Globus pallidus (tissue), 1 donor: ENCODE measurements at places on chromosomes 7 and 10.

- DNase-seq: no peak
These were observed 193.4 kb upstream of the STEAP4 start for GRCh38 chr7:88500131-88500530.

GRCh38 chr7:48102530-48102929 lies 13.5 kb downstream of the UPP1 start:
- DNase-seq: no peak

DNA sequence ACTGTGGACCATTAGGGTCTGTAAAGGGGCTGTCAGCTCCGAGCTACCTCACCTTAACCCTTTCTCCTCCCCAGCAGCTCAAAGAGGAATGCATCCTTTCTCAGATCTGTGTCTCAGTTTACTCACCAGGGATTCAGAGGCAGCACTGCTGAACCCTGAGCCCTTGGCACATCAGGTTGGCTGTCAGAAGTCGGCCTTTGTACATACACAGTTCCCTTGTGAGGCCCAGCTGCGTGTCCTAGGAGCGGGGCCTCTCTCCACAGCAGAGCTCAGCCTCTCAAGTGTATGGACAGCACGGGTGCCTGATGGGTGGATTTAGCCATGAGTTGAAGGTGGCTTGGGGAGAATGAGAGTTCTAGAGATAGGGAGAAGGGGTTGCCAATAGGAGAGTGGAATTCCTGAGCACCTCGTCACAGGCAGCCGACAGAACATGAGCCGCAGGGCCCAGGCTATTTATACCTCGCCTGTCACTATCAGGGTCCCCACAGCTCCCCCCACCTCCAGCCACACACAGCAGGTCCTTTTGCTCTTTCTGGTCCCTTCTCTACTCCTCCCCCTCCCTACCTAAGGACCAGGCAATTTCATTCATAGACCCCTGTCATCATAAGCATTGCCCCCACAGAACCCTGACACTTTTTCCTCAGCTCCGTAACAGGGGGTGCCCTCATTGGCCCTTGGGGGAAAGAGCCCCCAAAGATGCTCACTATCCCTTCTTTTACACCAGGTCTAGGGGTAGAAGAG lies 2.1 kb upstream of the FLNC start:
- no peak for DNase-seq

GRCh38 chr7:72156671-72157070 lies 255.5 kb downstream of the CALN1 start:
- no peak for DNase-seq

DNA sequence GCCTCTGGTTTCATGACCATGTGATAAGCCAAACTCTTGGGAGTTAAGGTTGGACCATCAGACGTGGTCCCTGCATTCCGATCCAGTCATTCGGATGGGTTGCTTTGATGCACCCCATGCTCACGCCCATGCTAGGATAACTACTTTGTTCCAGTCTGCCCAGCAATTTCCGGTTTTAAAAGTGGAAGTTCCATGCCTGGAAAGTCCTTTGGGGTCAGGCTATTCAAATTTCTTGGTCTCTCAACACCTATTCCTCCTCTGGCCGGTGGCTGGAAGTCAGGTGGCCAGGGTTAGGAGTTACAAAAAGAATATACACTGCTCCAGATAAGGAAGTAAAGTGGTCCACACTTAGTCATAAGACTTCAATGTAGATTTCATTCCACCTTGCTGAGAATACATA lies 37.7 kb upstream of the HABP2 start:
- no peak for DNase-seq

DNA sequence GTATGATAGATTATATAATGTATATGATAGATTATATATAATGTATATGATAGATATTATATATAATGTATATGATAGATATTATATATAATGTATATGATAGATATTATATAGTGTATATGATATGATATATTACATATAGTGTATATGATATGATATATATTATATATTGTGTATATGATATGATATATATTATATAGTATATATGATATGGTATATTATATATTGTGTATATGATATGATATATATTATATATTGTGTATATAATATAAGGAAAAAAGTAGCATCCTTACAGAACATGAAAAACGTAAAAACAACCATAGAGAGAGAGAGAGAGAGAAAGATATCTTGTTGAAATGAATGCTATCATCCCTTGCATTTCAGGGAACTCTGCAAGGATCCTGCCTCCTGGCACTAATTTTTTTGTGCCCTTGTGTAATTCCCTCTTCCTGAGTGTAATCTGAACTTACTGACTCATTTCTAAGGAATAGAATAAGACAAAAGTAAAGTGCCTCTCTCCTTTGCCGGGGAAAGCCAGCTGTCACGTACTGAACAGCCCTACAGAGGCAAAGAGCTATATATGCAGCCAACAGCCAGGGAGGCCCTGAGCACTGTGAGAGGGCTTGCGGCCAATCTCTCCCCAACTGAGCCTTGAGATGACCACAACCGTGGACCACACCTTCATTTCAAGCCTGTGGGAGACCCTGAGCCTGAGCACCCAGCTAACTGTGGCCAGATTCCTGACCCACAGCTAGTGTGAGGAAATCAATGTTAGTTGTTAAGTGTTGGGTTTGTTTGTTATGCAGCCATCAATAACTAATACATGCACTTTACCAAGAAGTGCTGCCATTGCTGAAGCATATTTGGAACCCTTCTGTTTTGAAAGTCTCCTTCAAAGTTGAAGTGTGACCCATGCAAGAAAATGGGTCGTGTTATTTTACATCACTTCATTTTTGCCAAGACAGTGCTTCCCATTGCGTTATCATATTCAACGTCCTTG lies 61.1 kb upstream of the EZH2 start:
- no peak for DNase-seq

GRCh38 chr10:32384171-32384570 lies 37.2 kb upstream of the EPC1 start:
- DNase-seq: no peak

- DNase-seq: peak; percentile 41
These were observed 1154.8 kb downstream of the GATA3 start for GRCh38 chr10:9209105-9209798.

- DNase-seq: no peak
These were observed 961.7 kb downstream of the CNTNAP2 start for GRCh38 chr7:147078312-147078711.

GRCh38 chr7:81960026-81960425 lies 190.2 kb upstream of the HGF start:
- DNase-seq: no peak

- DNase-seq: peak; percentile 7
These were observed at the start of gene FAM241B for GRCh38 chr10:69629897-69630650. TSS of gene FAM241B (plus strand) at chr10:69630247. CDS start at chr10:69631744, 1,497 bp downstream.

GRCh38 chr7:44673771-44674170 lies 67.3 kb downstream of the OGDH start:
- DNase-seq: no peak

DNA sequence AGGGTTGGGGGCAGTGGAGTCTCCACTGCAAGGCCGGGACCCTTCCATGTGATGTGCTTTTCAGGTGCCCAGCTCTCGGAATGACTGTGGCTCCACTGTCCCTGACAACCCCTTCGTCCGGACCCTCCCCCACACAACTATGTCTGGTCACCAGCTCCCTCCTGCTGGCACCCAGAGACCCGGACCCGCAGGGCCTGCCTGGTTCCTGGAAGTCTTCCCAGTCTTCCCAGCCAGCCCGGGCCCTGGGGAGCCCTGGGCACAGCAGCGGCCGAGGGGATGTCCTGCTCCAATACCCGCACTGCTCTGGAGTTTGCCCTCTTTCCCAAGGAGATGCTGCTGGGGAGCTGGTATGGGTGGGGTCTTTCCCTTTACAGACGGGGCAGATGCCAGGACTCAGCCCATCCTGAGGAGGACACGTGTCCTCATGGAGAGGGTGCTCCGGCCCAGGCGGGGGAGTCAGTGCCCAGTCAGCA lies 5.5 kb downstream of the ATP6V0E2 start:
- no peak for DNase-seq

DNA sequence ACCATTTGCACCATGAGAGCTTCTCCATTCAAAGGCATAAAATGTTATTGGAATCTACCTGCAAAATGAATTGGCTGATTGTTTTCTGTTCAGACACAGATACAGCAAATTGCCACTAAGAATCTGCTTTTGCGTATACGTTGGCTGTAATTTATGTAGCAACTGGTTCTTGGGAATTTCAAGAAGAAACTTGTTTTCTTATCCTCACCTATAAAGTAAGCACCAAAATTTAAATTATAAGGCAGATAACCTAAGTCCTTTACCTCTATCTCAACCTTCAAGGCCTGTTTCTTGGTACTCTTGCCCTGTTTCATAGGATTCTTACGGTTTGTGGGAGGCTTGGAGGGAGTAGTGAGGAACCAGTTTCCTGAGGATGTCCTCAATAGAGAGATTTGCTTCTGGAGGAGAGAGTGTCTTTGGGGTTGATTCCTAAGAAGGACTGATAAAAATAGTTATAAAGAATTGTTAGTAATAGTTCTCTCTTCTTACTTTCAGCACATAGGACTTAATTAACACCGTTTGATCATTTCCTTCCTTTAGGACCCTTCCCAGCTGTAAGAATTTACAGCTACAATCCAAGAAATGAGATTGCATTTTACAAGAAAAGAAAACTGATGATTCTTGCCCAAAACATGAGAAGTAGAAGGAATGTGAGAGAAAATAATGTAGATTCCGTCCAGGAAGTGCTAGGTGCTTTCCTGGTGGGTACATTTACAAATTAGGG lies 2.0 kb downstream of the STAMBPL1 start:
- no peak for DNase-seq

- no peak for DNase-seq
These were observed 131.8 kb downstream of the SEMA3E start for GRCh38 chr7:83517035-83517700.

DNA sequence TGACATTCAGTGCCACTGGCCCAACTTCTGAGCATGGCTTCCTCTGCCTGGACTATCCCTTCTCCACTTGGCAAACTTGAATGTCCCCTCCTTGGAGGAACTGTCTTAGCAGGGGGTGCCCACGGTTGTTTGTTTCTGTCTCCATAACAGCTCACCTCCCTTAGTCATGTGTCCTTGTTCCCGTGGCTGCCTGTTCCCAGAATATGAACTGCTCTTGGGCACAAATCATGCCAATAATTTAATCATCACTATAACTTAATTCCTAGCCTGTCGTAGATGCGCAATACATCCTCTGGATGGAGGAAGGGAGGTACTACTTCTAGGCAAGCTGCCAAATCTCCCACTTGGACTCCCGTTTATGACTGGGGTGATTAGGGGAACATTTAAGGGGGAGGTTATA lies 173.1 kb downstream of the MYOF start:
- no peak for DNase-seq

DNA sequence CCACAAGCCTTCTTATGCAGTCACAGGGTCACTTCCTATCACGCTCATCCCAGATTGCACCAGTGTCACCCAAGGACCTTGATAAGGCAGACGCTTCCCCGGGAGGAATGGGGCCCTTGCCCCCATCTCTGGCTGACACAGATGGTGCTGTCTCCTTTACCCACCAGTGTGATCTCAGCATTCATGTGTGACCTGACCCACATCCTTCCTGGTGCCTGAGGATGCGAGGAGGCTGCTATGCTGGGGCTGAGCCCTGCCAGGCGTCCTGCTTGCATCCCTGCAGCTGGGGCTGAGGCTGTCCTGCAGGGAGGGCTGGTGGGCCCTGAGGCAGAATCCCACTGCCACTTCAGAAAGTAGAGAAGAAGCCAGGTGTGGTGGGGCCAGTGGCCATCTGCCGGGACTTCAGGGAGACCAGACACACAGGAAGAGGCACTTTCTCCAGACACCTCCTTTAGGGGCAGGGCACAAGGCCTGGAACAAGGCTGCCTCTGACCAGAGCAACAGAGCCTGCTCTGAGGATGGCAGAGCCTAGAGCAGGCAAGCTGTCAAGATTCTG lies 35.3 kb downstream of the RASGEF1A start:
- DNase-seq: no peak

- DNase-seq: no peak
These were observed at the start of gene RET for GRCh38 chr10:43076876-43077420. TSS of gene RET (plus strand) at chr10:43077069. CDS start at chr10:43077259, 190 bp downstream.

DNA sequence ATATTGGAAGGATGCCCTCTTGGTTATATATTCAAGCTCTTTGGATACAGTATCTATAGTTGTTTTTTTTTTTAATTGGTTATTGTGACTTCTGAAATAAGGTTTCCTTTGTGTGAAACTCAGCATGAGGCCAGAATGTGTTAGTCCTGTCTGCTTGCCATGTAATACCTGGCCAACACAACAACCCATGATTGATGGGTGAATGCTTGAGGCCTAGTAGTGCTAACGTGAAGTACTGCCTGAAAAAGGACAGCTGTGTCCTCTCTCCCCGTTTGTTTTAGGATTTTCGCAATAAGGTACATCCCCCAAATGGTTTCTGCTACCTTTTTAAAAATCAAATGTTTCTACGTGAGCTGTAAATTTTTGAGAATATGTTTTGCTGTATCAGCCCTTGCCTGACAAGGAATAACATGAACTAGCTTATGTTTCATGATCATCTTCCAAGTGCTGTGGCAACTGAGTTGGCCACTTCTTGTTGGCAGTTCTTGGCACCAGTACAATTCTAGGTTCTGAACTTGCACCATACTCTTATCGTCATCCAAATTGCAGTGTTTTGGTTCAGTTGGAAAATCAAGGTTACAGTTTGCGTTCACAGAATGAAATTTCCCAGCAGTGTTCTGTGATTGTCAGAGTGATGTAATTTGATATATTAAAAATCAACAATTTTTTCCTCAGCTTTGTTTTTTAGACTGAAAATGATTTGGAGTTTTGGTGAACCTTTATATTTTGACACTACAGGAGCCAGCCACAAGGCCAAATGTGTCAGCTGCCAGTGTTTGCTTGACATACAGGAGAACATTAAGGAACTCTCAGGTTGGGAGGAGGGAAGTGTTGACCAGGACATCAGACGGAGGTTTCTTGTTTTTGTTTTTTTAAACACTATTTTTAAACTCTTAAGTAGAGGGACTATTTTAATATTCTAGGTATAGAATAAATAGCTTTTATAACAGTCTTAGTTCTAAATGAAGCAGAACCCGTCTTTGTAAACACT lies 13.5 kb upstream of the ASCC1 start:
- DNase-seq: no peak

GRCh38 chr7:43469051-43469450 lies 113.9 kb upstream of the STK17A start:
- no peak for DNase-seq

GRCh38 chr7:68682910-68683309 lies 915.4 kb upstream of the AUTS2 start:
- DNase-seq: no peak

GRCh38 chr7:47714669-47715607 lies 133.0 kb upstream of the TNS3 start:
- no peak for DNase-seq

- no peak for DNase-seq
These were observed 70.0 kb upstream of the PCBD1 start for GRCh38 chr10:70958396-70958795.

- no peak for DNase-seq
These were observed 43.3 kb upstream of the FMC1 start for GRCh38 chr7:139297795-139298194.

GRCh38 chr7:7790041-7790741 lies 71.8 kb upstream of the RPA3 start:
- DNase-seq: no peak
